ENCODE measurements at places on chromosomes 4 and X.

DNA sequence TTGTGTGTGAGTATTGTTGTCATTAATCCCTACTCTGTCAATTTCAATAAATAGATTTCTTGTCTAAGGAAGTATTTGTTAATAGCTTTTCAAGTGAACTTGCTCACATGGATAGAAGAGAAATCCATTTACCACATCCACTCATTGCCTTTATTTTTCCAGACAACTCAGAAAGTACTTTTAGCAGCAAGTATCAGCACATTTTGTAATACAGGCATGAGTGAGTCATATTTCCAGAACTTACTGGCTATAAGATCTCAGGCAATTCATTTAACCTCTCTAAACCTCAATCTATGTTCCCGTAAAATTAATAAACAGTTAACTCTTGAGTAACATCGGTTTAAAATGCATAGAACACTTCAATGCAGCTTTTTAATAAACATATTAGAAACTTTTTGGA lies 317.9 kb upstream of the PCDH7 start:
- no peak for DNase-seq

DNA sequence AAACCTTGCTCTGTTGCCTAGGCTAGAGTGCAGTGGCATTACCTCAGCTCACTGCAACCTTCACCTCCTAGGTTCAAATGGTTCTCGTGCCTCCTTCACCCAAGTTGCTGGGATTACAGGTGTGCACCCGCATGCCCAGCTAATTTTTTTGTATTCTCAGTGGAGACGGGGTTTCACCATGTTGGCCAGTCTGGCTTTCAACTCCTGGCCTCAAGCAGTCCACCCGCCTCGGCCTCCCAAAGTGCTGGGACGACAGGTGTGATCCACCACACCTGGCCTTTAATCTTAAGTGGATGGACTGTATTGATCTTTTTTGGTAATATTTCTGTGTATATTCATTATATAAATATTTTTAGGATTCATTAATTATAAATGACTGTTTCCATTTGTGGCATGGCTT lies 158.7 kb upstream of the CXorf51A start:
- DNase-seq = no peak

- no peak for DNase-seq
Observed at GRCh38 chrX:100743009-100743607, 11.2 kb upstream of the SYTL4 start.

GRCh38 chr4:144480068-144480467 lies 165.9 kb upstream of the HHIP start:
- no peak for DNase-seq

DNA sequence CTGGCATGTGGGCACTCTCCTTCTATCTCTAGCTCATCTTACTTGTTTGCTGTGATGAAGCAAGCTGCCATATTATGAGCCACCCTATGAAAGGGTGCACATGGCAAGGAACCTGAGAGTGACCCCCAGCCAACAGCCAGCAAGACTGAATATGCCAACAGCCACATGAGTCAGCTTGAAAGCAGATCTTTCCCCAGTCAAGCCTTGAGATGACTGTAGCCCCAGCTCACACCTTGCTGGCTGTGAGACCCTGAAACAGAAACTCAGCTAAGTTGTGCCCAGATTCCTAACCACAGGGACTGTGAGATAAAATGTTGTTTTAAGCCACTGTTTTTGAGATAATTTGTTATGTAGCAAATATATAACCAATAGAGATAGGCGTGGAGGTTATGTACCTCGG lies 36.2 kb downstream of the KDM5C start:
- no peak for DNase-seq

- no peak for DNase-seq
Observed at GRCh38 chrX:22952010-22952409, 47.8 kb upstream of the DDX53 start.

- DNase-seq = no peak
Observed at GRCh38 chr4:128653527-128654444, 155.7 kb upstream of the JADE1 start.

Measured in T1000 (cell line).